ENCODE measurements at places on chromosomes 16 and 17.

- peak; percentile 72 for DNase-seq
Measured at GRCh38 chr17:67289181-67289876, 44.3 kb upstream of the HELZ start.

GRCh38 chr17:57602896-57603295 lies 142.2 kb downstream of the CCDC182 start:
- DNase-seq = no peak

- peak; percentile 49 for DNase-seq
Measured at GRCh38 chr17:6556121-6557039, at the start of gene PITPNM3. PITPNM3 (minus strand) TSS chr17:6556555; CDS start chr17:6556406, 149 bp downstream.

DNA sequence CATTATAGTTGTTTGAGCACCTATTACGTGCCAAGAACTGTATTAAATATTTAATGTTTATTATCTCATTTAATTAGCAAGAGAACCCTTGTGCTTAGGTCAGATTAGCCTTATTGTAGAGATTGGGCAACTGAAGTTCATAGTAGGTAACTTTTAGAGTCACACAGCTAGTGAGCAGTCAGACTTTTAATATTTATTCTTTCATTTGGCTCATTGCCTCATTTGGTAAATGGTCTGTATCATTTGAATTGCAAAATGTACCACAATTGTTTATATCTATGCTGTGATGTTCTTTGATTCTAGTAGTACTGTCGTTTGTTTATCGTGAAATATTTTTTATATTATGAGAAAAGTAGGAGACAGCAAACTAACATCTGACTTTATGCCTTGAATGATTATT lies 7.6 kb downstream of the CLTC start:
- DNase-seq = no peak

DNA sequence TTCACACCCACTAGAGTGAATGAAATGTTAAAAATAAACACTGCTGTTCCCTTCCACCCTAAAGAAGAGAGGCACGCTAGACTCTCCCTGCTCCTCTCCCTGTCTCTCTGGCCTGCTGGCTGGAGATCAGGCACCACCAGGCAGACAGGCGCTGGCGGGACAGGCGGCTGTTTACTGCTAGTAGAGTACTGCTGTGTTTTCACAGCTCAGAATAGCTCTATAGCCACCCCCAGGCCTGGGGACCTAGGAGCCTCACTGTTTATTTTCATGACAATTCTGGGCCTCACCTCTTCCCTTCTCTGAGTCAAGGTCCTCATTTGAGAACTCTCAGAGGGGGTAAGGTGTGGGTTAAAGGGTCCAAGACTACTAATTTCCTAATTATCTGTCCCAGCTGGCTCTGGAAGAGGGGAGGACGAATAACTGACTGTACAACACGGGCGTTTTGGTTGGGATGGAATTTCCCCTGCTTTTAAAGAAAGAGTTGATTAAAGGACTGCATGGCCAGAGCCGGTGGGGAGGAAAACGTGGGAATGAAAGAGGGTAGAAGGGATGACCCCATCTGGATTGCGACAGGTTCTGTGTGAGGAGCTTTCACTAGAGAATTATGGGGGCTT lies 9.0 kb upstream of the G6PC1 start:
- DNase-seq = peak; percentile 57

- DNase-seq = peak; percentile 83
Measured at GRCh38 chr17:42193969-42194899, at the start of gene GHDC. GHDC (minus strand) TSS chr17:42194494; CDS start chr17:42193581, 913 bp downstream.

GRCh38 chr16:84879569-84880487 lies 60.0 kb downstream of the CRISPLD2 start:
- no peak for DNase-seq

DNA sequence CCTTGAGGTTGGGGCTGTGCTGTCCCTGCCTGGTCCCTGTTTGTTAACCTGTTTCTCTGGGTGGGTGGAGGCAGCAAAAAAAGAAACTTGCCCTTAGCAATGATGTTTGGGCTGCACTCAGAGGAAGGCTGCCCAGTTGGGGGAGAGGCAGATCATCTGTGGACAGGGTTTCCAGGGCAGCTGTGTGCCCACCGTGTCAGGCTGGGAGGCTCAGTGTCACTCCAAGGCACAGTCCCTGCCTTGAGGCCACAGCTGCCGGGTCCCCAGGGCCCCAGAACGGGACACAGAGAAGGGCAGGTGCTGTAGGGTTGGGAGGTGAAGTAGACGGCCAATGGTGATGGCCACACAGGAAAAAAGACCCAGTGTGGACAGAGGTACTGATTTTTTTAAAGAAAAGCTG lies 3.9 kb downstream of the IL34 start:
- no peak for DNase-seq

GRCh38 chr16:84922351-84923120 lies 88.8 kb downstream of the ZDHHC7 start:
- DNase-seq = peak; percentile 31

DNA sequence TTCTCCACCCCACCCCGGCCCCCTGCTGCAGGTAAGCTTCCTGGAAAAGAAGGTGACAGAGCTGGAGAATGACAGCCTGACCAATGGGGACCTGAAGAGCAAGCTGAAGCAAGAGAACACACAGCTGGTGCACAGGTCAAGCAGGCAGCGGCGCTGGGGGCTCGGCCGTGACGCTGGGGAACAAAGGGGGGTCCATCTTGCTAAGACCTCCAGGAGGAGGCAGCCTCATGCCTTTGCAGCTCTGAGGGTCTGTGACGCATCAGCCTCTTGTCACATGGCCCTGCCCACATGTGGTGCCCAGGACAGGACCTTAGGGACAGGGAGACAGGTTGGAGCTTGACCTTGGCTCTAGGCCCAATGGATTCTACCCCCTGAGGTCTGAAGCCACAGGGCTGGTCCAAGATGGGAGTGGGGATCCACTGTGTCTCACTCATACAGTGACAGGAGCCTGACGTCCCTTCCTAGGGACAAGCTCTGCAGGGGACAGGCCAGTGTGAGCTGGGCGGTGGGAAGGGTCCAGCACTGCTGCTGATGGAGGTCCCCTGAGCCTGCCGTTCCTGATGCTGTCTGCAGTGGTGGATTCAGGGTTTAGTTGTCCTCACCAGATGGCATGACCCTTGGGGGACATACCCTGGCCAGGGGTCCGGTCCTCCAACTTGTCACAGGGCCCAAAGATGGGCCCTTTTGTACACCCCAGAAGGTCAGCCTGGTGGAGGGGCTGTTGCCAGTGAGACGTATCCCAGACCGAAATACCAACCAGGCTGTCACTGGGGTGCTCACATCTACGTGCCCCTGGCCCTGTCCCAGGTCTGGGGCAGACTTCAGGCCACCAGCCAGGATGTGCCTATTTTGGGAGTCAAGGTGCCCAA lies 132.6 kb downstream of the RAB11FIP4 start:
- no peak for DNase-seq

- DNase-seq = peak; percentile 39
Measured at GRCh38 chr16:81415751-81416150, 28.9 kb upstream of the CMIP start.

GRCh38 chr17:30503558-30503957 lies 26.4 kb downstream of the GOSR1 start:
- no peak for DNase-seq

GRCh38 chr17:19332371-19333131 lies 30.0 kb downstream of the B9D1 start:
- no peak for DNase-seq

- DNase-seq = no peak
Measured at GRCh38 chr16:25172831-25173230, 43.9 kb upstream of the AQP8 start.

GRCh38 chr16:47511882-47512281 lies 50.8 kb downstream of the PHKB start:
- DNase-seq = no peak

DNA sequence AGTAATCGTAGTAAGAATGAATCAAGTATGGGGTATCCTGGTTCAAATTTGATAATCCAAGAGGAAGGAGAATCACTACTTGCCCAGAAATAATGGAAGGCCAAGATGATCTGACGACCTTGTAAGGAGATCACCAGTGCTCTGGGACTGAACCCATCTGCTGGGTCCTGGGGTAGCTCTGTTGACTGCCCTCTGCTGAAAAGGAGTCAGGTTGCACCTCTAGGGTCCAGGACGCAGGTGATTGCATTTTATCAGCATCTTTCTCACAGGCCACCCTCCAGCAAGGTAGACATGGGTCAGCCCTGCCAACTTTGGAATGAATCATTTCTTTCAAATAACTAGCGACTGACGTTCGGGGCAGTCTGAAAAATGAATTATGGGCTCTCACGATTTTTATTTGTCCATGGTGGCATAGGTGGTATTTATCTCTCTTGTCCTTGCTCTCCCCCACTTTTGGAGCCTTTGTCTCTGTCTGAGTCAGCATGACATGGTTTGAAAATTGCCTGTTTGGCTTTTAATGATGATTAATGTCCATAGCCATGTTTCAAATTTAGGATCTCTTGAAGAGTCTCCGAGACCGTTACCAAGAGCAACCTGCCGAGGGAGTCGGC lies 163.7 kb downstream of the MSI2 start:
- no peak for DNase-seq

DNA sequence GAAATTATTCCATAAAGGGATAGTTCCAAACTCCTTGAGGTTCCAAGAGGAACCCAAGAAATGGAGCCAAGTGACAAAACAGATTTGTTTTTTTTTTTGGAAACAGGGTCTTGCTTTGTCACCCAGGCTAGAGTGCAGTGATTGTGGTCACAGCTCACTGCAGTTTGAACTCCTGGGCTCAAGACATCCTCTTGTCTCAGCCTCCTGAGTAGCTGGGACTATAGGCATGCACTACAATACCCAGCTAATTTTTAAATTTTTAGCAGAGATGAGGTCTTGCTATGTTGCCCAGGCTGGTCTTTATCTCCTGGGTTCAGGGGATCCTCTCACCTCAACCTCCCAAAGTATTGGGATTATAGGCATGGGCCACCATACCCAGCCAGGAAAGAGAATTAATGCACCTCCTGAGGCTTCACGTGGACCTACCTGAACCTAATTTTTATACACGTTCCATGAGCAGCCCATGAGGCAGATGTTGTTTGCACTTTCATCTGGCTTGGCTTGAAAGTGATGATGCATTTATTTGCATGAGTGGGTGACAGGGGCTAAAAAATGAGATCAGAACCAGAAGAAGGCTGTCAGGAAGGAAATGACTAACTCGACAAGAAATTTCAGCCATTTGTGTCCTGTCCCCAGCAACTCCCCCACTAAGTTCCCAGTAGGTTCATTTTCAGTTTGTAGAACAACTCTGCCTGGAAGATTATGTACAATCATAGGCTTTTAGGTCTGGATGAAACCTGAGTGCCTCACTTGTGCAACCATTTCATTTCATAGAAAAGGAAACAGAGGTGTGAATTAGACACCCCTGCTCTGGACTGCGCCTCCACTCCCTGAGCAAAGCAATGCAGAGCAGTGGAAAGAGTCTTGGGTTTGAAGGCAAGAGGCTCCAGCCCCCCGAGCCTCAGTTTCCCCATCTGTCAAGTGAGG lies 10.3 kb upstream of the IRF8 start:
- DNase-seq = peak; percentile 20

DNA sequence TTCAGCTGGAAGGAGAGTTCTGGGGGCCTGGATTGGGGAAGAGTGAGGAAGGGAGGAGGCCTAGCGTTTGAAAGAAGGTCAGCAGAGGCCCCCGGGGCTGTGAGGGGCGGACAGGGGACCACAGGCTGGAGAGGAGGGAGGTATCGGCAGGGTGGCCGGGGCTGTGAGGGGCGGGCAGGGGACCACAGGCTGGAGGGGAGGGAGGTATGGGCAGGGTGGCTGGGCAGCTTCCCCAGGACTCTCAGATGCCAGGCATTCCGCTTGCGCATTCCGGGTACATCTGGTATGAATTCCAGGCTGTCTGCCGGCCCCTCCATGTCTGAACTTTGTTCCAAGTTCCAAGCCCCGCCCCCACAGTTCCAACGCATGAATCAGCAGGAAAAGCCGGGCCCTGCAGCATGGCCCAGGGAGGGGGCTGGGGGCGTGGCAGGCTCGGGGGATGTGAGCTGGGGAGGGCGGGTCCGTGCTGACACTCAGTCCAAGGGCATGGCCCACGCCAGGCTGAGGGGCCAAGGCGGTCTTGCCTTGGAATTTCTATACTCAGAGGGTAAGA lies 4.3 kb upstream of the TLCD2 start:
- DNase-seq = peak; percentile 99

DNA sequence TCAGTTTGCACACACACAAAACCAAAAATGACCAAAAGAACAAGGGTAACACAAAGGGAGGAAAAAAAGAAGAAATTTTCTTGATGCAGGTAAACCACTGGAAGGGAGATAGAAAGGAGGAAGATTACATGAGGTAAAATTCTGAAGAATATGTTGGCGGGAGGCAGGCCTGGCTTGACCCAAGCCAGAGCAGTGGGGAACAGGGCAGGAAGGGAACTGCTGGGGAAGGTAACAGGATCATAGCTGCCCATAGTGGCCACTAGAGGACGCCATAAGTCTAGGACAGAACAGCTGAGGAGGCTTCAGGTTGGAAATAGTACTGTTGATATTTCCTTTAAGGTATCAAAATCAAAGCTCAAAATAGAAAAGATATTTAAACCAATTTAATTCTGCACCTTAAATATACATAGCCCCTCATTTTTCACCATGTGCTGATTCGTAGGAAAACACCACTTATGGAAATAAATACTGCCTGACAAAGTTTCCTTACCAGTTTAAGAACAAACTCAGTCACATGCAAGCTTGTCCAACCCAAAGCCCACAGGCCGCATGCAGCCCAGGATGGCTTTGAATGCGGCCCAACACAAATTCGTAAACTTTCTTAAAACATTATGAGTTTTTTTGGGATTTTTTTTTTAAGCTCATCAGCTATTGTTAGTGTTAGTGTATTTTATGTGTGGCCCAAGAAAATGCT lies 15.5 kb downstream of the VPS35 start:
- peak; percentile 80 for DNase-seq

DNA sequence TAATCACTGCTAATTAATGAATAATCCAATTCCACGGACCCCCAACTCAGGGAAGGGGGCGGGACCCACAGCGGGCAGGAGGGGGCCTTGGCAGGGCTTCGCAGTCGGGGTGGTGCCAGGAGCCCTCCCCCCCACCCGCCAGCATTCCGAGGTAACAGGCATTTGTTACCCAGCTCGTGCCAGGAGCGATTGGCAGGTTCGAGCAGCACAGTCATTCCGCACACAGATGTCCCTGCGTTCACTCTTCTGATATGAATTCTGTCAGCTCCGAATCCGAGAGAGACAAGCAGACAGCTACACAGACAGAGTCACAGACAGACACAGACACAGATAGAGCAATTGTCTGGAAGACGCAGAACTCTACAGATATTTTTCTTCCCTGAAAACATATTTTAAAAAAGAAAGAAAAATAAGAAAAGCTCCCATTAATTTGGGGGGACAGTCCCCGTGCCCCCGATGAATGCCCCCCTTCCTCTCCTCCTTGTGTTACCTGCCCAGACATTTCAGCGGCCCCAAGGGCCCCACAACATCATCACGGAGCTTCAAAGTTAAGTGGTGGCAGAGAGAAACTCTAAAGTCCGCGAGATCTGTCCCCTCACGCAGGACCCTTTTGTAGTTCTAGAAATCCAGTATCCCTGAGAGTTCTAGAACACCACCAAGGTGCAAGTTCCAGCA lies 10.2 kb downstream of the NEUROD2 start:
- no peak for DNase-seq

GRCh38 chr17:859061-859823 lies 77.1 kb downstream of the MRM3 start:
- no peak for DNase-seq

DNA sequence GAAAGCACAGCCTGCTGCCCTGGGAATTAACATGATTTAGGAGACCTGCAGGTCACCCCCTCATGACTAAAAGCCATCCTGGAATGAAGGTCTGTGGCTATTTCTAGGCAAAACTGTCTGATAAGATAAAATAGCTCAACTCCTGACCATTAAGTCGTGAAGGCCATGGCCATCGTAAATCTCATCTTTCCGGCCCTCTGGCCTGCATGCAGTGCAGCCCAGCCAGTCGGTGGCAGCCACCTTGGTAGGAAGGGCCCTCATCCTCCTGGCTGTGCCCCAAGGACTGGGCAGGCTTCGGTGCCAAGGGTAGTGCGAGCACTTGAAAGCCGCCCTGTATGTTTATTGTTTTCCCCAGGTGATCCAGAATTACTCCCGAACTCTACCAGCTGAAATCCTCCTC lies 18.2 kb upstream of the MEOX1 start:
- no peak for DNase-seq
